ENCODE measurements at places on chromosomes 12 and 14. TPM values are rescaled to one million over a fixed set of nuclear protein-coding genes. Genes with fewer than 3 reads are reported as not detected.

SLC7A8 gene
- 0.63 TPM for total RNA-seq

TTC6 gene
- 0.36 TPM for total RNA-seq

DTD2 gene
- 22.2 TPM for total RNA-seq

INSM2 gene
- not detected for total RNA-seq

FGF6 gene
- not detected for total RNA-seq

ISCA2 gene
- 9.5 TPM for total RNA-seq

PRPF39 gene
- 30.4 TPM for total RNA-seq

GALNT16 gene
- 0.19 TPM for total RNA-seq

CD69 gene
- total RNA-seq: 0.28 TPM

ANKS1B gene
- 0.09 TPM for total RNA-seq

FAR2 gene
- 34.2 TPM for total RNA-seq

LRIG3 gene
- 67.8 TPM for total RNA-seq

Measured in endothelial cell of coronary artery (primary cell).